ENCODE measurements at places on chromosomes 5 and 9. TPM values are rescaled to one million over a fixed set of nuclear protein-coding genes. Genes with fewer than 3 reads are reported as not detected.

DNA sequence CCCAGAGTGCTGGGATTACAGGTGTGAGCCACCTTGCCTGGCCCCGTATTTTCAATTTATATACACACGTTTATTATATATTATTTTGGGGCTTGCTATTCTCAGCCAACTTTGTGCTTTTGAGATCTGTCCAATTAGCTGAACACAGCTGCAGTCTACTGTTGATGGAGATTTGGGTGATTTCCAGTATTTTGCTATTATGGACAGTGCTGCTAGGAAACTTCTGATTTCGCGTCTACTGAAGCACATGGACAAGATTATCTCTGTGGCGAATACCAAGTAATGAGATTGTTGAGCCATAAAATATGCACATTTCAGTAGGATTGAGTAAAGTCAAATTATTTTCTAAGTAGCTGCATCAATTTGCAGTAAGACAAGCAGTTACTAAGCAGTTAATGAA, 1731.2 kb upstream of the CDH6 start:
- DNase-seq = no peak

GRCh38 chr5:84383816-84384603, 670 bp downstream of the EDIL3 start:
- DNase-seq = no peak

- DNase-seq = no peak
Observed at GRCh38 chr5:139014726-139015125, 139.6 kb upstream of the LRRTM2 start.

DNA sequence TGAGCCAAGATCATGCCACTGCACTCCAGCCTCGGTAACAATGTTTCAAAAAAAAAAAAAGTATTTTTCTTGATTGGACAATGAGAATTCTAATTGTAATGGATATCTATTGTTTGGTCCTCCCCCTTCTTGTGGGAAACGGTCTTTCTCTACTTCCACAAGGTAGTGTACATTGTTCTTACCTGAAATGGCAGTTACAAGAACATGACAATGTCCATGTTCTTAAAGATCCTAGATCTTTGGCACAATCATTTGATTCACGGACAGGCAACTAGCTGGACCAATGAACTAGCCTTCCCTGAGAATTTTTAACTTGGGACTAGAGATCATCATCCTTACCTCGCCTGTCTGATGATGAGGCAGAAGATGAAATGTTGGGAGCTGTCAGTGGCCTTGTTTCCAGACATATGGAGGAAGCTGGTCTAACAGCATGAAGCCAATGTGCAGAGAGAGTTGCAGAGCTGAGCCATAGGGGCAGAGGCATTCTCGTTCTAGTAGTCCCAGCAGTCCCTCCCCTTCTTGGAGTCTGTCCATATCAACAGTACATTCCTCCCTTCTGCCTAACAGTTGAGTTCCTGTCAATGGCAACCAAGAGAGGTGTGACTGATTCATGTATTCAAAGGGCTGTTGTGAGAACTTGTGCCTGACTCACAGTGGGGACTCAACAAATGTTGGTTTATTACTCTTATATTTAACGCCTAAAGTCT, 2.1 kb upstream of the MARCHF6 start:
- DNase-seq = no peak

The PKD2L2 gene
- total RNA-seq = not detected

DNA sequence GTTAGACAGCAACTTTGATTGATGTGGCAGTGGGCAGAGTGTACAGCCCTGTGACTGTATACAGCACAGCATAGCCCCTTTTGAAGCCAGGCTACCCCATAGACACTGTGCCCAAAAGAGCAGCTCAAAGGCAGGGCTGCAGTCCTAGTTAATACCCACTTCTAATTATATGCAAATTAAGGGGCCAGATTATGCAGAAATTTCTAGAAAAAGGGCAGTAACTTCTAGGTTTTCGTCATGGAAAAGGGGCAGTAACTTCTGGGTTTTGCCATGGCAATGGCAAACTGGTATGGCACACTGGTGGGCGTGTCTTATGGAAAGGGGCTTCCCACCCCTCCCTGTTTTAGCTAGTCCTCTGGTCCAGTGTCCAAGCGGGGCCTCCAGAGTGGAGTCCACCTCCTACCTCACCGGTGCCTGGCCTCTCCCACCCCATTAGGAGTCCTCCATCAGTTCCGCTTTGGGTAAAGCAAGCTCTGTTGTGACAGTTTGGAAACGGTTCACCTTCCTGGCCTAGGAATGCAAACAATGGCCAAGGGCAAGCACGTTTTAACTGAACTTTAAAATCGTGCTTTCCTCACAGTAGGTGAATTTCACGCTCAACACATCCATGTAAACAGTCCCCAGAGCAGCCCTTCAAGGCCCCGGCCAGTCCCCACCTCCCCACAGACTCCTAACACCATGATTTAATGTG, 5.6 kb downstream of the ADAMTS13 start:
- no peak for DNase-seq

GRCh38 chr5:96816411-96816939, 8.7 kb upstream of the ERAP1 start:
- DNase-seq = peak; percentile 37

GRCh38 chr5:157167214-157167621, 1.2 kb upstream of the GARIN3 start:
- no peak for DNase-seq

The CCDC192 gene
- not detected for total RNA-seq

- DNase-seq = no peak
Observed at GRCh38 chr9:107269681-107270080, 13.4 kb upstream of the RAD23B start.

DNA sequence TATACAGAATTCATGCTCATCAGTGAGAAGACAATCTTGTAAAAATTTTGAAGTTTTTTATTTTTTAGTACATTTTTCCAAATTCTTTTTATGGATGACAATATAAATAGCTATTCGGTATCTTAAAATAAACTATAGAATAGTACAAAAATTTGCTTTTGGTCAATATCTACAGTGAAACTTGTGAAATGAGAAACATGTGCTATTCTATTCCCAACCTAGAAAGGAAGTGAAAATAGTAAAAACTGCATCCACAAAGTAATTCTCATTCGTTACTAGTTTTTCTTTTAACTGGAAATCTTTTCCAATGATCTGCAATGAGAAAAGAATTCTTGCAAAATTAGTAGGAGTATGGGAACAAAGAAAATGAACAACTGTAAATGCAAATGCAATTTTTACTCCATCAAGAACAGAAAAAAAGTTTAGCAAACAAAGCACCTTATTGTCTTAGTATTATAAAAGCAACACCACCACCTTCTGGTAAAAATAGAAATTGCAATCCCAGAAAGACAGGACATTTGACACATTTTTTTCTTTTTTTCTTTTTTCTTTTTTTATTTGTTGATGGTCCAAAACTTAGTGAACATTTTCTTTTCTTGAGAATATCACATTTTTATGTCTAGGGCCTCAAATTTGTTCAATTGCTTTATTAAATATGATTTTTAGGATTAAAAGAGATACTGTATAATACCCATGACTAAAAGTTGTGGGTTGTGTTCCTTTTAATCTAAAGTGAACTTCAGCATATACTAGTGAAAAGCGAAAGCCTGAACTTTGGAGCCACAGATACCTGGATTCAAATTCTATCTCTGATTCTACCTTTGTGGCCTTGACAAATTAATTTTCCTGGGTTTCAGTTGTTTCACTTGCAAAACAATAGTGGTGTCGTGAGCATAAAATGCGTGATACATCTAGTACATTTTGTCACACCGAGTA, 72.3 kb downstream of the SLCO4C1 start:
- DNase-seq = no peak

GRCh38 chr5:133082128-133082527, 30.3 kb downstream of the HSPA4 start:
- no peak for DNase-seq

DNA sequence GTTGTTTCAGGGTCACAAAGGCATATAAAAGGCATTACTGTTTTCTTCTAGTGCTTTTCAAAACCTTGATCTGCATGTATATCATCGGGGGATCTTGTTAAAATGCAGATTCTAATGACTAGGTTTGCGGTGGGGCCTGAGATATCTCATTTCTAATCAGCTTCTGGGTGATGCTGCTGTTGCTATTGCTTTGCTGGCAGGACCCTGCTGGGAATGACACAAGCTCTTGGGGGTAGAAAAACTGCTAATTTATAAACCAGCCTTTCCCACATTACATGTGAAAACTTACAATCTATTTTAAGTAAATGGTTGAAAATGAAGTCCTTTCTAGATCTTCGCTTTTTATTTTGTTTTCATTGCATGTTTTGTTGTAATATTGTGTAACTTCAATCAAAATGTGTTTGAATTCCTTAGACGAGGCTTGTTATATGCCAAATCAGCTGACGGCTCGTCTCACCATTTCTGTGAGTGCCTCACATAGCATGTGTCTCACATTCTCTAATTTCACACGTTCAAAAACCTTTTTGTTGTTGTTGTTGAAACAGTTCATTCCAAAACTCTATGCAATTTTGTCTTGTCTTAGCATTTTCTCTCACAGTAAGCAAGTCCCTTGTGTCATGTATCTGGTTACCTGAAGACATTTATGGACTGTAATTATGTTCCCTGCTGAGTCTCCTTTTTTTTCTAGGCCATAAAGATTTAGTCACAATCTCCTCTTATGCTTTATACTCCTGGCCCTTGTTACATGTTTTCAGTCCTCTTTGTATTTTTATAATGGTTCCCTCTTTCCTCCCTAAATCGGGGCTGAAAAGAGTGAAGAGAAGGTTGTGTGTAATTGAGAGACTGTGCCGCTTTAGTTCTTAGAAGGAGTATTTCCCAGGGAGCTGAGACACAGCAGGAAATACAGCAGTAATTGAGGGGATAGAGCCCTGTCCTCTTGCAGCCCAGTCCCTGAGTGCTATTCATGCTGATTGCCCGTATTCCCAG, 521.0 kb upstream of the SEMA6A start:
- no peak for DNase-seq

- peak; percentile 20 for DNase-seq
Observed at GRCh38 chr9:306907-307306, 92.2 kb downstream of the DOCK8 start.

DNA sequence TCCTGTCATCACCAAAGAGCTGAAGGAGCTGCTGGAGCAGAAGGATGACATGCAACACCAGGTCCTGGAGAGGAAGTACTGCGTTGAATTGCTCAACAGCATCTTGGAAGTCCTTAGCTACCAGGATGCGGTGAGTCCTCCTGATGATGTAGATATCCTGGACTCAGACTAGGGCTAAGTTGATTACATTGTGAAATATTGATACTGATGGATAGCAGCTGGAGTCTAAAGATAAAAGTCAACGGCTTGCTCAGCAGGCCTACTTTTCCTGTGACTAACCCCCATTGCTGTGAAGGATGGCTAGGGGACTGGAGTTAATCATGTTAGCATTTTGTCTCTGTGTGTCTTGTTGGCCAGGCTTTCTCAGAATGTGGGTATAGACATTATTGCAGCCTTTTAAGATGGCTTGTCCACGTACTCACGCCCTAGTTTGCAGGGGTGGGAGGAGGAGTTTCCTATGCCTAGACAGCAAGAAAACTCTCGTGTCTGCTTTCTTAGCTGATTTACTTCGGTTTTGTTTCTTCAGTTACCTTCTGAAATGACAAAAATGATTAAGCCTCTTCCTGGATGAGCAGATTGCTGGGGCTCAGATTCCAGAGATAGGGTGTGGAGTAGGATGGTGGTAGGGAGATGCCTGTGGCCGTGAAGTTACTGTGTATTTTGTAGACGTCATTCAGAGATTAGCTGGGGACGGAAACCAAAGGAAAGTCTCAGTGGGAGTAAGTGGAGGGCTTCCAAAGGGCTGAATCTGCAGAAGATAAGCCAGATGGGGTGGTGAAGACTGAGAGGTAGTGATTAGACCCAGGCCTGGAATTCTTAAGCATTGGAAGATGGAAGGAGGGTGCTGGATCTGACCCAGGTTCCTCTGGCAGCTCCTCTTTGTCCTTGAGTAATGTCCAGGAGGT, 166.3 kb downstream of the DOCK2 start:
- DNase-seq = no peak

The PITX1 gene
- 1.1 TPM for total RNA-seq
